ENCODE measurements at places on chromosomes 3 and 15. TPM values are rescaled to one million over a fixed set of nuclear protein-coding genes. Genes with fewer than 3 reads are reported as not detected.

DNA sequence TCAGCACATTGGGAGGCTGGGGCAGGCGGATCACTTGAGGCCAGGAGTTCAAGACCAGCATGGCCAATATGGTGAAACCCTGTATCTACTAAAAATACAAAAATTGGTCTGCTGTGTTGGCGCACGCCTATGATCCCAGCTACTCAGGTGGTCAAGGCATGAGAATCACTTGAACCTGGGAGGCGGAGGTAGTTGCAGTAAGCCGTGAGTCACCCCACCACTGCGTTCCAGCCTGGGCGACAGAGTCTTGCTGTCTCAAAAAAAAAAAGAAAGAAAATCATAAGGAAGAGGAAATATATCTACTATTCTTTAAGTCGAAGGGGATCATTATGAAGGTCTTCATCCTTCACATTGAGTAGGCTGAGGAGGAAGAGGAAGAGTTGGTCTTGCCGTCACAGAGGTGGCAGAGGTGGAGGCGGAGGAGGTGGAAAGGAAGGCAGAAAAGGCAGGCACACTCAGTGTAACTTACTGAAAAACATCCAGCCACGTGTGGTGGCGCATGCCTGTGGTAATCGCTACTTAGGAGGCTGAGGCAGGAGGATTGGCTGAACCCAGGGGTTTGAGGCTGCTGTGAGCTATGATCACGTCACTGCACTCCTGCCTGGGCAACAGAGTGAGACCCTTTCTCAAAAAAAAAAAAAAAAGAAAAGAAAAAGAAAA, 14.2 kb downstream of the CSK start:
- peak; percentile 16 for DNase-seq

DNA sequence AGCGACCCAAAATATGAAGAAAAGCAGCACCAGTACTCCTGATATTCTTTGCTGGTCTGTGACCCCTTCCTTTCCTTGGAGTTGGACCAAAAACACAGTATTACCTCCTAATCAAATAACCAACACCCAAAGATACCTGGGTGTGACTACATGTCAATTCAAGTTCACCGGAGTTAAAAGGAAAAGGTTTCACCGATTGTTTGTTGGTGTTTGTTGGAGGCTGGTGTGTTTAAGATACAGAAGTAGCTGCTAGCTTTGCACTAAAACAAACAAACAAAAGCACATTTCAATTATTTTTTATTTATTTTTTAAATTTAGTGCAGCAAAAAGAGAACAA, 81.5 kb downstream of the MYO1E start:
- DNase-seq: no peak

Gene TICRR
- total RNA-seq: 1.2 TPM

DNA sequence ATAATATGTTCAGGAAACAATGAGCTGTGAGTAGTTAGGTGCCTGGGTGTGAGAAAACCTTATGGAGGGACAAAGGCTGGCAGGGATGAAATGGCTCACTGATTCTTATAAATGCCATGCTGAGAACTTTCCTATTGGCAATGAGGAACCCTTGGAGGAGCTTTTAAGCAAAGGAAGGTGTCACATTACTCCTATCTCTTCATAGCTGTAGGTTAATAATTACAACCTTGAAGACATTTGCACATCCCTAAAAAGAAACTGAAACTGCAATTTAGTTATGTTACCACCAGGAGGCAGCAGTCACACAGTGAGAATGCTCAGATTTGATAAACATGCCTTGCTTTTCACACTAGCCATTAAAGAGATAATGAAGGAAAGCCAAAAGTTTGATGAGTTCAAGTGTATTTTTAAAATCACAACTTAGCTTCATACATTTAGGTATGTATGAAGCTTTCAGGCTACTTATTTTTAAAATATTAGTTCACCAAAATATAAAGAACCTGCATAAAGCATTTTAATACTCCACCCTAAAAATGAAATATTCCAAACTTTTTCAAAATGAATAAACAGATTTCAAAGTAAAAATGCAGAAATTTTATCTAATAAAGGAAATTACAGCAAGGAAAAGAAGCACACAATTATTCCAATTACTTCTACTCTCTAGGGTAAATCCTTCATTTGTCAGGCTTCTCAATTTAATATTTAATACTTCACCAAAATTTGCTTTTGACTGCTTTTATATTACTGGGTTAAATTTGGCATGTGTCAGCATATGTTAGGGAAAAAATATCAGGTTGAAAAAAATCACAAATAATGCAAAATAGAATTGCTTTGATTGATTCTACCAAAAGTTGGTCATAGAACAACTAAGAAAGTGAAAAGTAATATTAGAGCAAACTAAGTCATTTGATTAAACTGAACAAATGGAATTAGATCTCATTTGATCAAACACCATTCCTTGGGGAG, 136.9 kb upstream of the SLC2A2 start:
- DNase-seq: no peak

DNA sequence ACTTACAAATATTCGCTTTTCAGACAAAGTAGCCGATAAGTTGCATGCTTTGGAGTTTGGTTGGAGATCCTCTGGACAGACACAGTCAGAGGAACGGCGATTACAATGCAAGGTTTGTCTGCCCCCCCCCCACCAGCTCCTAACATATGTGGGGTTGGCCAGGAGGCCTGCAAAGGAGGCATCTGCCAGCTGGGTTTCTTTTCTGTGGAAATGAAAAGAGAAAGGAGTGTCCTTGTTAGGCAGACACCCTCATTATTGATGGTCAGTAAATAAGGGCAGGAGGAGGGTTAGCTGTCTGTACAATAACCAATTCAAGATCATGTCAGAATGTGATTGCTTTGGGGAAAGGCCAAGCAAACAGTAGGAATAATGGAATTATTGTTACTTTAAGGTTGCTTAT, 49.1 kb downstream of the TLNRD1 start:
- DNase-seq: no peak

Gene SEMA5B
- not detected for total RNA-seq

DNA sequence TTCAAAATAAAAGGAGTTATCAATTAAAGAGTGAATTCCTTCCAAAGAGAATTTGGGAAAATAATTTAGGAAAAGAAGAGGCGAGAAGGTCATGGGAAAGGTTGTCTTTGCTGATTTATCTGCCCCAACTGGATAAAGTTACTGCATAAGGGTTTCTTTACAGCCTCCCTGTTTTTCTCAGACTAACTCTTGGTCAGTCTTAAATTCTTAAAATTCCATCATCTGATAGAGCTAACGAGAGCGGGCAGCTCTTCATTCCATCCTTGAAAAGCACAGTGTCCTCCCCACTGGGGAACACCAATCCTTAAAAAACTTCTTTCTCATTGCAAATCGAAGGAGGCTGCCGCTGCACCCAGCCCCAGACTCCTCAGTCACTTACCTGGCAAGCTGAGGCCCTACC, 107.2 kb downstream of the PGPEP1L start:
- DNase-seq: peak; percentile 86

DNA sequence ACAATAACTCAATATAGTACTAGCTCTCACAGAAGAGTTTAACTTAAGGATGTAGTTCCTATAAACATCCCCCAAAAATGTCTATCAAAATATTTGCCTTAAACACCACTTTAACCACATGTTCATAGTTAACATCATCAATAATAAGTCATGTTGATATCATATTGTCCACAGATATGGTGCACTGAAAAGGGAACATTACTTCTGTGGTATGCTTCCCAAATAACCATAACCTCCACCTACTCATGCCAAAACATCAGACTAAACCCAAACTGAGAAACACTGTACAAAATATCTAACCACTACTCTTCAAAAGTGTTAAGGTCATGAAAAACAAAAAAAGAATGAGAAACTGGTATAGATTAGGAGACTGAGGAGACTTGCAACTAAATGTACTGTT, 32.9 kb downstream of the SLC4A7 start:
- DNase-seq: peak; percentile 66

Gene ERC2
- total RNA-seq: 0.26 TPM

Gene CHD2
- 77.8 TPM for total RNA-seq

- DNase-seq: no peak
Observed at GRCh38 chr3:42844412-42844713, 31.3 kb downstream of the CYP8B1 start.

GRCh38 chr3:106299300-106300098, 430.7 kb upstream of the CBLB start:
- DNase-seq: peak; percentile 74

GRCh38 chr3:161310649-161311423, 60.5 kb downstream of the SPTSSB start:
- no peak for DNase-seq

Gene SCN11A
- under 0.01 TPM for total RNA-seq

Gene GOLGA8J
- not detected for total RNA-seq

Gene SNTN
- total RNA-seq: not detected

Gene SLCO2A1
- under 0.01 TPM for total RNA-seq

DNA sequence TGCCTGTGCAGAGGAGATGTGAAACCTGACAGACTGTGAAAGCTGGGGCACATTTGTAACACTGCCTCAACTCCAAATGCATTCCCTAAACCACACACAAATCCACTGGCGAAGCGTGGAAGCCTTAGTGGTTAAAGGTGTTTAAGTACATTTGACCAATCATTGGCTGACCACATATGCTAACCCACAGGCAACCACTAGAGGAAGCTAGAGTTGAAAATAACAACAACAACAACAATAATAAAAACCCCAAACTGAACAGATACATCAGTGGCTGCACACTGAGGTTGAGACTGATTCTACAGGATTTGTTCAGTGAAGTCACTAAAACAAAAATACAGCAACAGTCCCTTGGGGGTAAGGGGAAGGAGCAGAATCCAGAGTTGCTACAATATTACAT, 129.7 kb downstream of the TJP1 start:
- no peak for DNase-seq

DNA sequence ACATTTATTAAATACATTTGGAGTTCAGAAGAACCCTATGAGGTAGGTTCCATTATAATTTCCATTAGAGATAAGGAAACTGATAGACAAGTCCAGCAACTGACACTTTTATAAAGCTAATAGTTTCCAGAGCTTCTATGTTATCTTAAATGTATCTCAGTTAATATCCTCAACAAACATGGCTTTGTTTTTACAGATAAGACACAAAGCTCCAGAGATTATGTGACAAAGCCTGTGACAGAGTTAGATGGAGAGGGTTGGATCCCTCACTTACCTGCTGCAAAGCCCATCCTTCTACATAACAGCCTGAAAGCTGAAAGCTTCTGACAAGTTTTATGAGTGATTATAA, 473 bp upstream of the COMMD2 start:
- no peak for DNase-seq

Gene MAP1A
- 70.4 TPM for total RNA-seq

Gene HAPLN3
- total RNA-seq: 2.8 TPM

Gene ICE2
- 33.6 TPM for total RNA-seq

DNA sequence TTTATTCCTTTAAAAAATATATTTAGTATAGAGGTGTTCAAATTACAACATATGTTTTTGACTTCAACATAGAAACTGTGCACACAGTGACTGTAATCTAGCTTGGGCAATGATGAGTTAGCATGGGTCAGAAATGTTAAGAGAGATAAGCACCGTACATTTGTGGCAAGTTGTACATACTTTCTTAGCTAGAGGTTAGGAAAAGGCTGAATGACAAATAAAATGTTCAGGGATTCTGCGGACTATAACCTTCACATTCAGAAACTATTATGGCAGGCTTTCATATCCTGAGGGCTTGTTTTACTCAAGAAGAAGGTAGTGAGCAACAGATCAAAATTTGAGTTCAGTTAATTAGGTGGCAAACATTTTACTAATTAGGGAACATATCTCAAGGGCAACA, 379.7 kb upstream of the EPHA6 start:
- no peak for DNase-seq

DNA sequence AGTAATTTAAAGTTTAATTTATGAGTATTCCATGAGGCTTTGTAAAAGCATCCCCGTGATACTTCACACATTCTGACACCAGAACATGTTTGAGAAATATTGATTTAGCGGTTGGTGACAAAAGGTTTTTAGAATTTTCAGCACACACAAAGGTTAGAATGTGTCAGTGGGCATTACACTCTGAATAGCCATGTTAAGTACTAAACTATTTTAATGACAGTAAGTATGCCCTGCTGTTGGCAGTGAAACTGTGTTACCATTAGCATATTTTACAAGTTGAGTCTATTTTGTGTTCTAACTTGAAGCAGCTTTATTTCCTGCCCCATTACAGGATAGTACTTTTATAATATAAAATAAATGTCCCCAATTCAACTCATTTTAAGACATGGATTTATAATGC, 66.5 kb downstream of the ADAMTSL3 start:
- peak; percentile 25 for DNase-seq

- DNase-seq: peak; percentile 85
Observed at GRCh38 chr3:108130701-108131474, 40.1 kb upstream of the CD47 start.

GRCh38 chr3:185397676-185398075, 34.7 kb downstream of the MAP3K13 start:
- no peak for DNase-seq

GRCh38 chr3:178827285-178827856, 244.2 kb downstream of the ZMAT3 start:
- DNase-seq: no peak

Gene FSIP1
- total RNA-seq: 3.9 TPM

Gene EEF1AKMT4
- 2.3 TPM for total RNA-seq

- no peak for DNase-seq
Observed at GRCh38 chr3:112231727-112232126, 62.3 kb downstream of the SLC9C1 start.

GRCh38 chr3:172685331-172686214, 25.3 kb downstream of the NCEH1 start:
- DNase-seq: no peak

DNA sequence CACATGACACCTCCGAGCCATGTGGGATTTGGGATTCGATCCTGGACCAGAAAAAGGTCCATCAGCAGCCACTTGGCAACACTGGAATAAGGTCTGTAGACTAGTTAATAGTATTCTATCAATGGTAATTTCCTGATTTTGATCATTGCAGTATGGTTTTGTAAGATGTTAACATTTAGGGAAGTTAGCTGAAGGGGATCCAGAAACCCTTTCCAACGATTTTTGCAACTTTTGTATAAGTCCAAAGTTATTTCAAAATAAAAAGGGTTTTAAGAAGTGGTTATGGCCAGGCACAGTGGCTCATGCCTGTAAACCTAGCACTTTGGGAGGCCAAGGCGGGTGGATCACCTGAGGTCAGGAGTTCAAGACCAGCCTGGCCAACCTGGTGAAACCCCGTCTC, 10.2 kb downstream of the BDH1 start:
- DNase-seq: no peak

GRCh38 chr15:95227235-95227634, 995.9 kb downstream of the MCTP2 start:
- no peak for DNase-seq

Gene CFAP100
- total RNA-seq: not detected
